Caco-2 (cell line): ENCODE measurements at places on chromosomes 6 and 20. TPM values are rescaled to one million over a fixed set of nuclear protein-coding genes. Genes with fewer than 3 reads are reported as not detected.

DXO gene
- total RNA-seq, result 22.4 and 23.7 TPM in 2 replicates

DNA sequence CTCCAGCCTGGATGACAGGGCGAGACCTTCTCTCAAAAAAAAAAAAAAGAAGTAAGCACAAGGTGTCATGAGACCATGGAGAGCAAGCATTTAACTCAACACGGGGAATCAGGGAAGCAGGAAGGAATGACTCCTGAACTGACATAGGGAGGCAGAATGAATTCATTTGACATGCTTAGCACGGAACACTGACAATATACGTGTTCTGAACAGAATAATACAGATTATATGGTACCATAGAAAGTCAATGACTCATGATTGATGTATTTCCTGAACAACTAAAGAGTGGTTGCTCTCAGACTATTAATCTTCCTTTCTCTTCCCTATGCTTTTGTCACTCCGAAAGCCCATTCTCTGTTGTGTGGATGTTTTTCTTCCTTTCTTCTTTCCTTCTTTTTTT is 20.7 kb upstream of the ASIP start:
- no peaks in the 10 kb centered on the region; the same call in 1 of the 2 replicates for H3K4me1 ChIP-seq
- no peaks in the 10 kb centered on the region; the same call in 1 of the 2 replicates for H3K27me3 ChIP-seq
- H3K36me3 ChIP-seq, result no peaks in the 10 kb centered on the region
- H3K4me3 ChIP-seq, result no peak overlapping the region
- no peak overlapping the region for H3K27ac ChIP-seq
- no peak for DNase-seq

DNA sequence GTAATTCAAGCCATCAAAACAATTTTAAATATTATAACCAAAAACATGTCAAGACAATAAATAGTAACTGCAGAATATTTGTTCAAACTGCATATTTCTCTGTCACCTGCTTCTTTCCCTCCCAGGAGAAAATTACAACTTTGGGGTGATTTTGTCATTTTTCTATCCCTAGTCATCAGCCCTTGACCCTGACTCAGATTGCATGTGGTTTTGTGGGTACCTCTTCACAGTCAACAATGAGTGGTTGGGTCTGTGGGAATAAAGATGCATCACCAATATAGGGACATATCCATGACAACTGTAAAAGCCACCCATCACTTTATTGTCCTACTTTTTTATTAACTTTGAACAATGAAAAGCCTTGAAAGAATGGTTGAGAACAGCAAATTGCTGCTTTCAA is 7.3 kb downstream of the COL10A1 start:
- no peaks in the 10 kb centered on the region for H3K4me1 ChIP-seq
- H3K27me3 ChIP-seq, result no peaks in the 10 kb centered on the region
- no peaks in the 10 kb centered on the region for H3K36me3 ChIP-seq
- no peak for DNase-seq
- no peak overlapping the region for H3K4me3 ChIP-seq
- no peak overlapping the region for H3K27ac ChIP-seq

FBXO9 gene
- total RNA-seq, result 104 and 111 TPM in 2 replicates

GRCh38 chr6:165042912-165043311 is 266.5 kb downstream of the C6orf118 start:
- H3K36me3 ChIP-seq, result no peaks in the 10 kb centered on the region
- no peak overlapping the region for H3K27ac ChIP-seq
- no peaks in the 10 kb centered on the region for H3K27me3 ChIP-seq
- no peaks in the 10 kb centered on the region for H3K4me1 ChIP-seq
- peak; percentile 43 for DNase-seq
- no peak overlapping the region for H3K4me3 ChIP-seq

- no peak overlapping the region for H3K4me3 ChIP-seq
- H3K36me3 ChIP-seq, result no peaks in the 10 kb centered on the region; the same call in 1 of the 2 replicates
- no peak for DNase-seq
- no peaks in the 10 kb centered on the region for H3K27me3 ChIP-seq
- H3K27ac ChIP-seq, result no peak overlapping the region
- H3K4me1 ChIP-seq, result peaks cover 7% of the 10 kb centered on the region
Measured at GRCh38 chr6:33192671-33193602, 670 bp upstream of the COL11A2 start.

GRCh38 chr6:36720251-36721141 is 22.9 kb downstream of the RAB44 start:
- H3K27ac ChIP-seq, result no peak overlapping the region
- H3K4me1 ChIP-seq, result no peaks in the 10 kb centered on the region
- H3K27me3 ChIP-seq, result no peaks in the 10 kb centered on the region
- DNase-seq, result no peak

GRCh38 chr6:5078121-5078669 is 6.9 kb upstream of the PPP1R3G start:
- H3K27me3 ChIP-seq, result no peaks in the 10 kb centered on the region
- no peak for DNase-seq
- no peak overlapping the region for H3K4me3 ChIP-seq
- 0 out of 2 replicates have a peak, but pooled peaks cover 2% of the 10 kb centered on the region for H3K4me1 ChIP-seq
- no peaks in the 10 kb centered on the region for H3K36me3 ChIP-seq

DNA sequence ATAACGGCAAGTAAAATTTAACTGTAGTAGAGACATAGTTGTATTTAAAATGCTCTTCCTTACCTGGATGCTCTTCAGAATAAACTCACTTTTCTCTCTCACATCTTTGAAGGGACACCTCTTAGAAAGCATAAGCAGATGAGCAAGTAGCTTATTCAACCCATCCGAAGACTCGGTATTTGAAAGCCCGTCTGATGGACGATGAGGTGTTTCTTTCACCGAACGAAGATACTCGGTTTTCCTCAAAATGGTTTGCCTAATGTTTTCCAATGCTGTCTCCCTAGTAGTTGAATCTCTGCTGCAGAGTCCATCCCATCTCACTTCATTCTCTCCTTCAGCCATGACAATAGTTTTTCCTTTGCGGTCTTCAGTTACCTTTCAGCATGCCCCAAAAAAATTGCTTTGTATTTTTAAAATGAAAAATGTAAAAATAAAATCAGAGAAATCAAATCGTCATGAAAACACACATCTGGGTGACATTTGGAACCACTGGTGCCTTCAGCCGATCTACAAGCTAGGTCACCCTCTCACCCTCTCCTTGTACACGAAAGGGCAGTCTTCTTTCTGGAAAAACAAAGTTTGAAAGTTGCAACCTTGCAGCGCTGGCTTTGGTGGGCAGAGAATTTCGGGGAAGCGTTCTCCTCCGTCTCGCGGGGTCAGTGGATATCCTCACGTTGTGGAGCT is 772 bp downstream of the SESN1 start:
- H3K27me3 ChIP-seq, result no peaks in the 10 kb centered on the region
- no peak for DNase-seq
- H3K27ac ChIP-seq, result peak overlapping the region; percentile 100
- H3K36me3 ChIP-seq, result no peaks in the 10 kb centered on the region
- H3K4me1 ChIP-seq, result peaks cover 7% of the 10 kb centered on the region; the same call in 1 of the 2 replicates

GRCh38 chr6:135266675-135267074 is 85.6 kb downstream of the MYB start:
- H3K4me1 ChIP-seq, result peaks cover 34% of the 10 kb centered on the region
- no peak overlapping the region for H3K4me3 ChIP-seq
- no peaks in the 10 kb centered on the region for H3K27me3 ChIP-seq
- DNase-seq, result no peak

DNA sequence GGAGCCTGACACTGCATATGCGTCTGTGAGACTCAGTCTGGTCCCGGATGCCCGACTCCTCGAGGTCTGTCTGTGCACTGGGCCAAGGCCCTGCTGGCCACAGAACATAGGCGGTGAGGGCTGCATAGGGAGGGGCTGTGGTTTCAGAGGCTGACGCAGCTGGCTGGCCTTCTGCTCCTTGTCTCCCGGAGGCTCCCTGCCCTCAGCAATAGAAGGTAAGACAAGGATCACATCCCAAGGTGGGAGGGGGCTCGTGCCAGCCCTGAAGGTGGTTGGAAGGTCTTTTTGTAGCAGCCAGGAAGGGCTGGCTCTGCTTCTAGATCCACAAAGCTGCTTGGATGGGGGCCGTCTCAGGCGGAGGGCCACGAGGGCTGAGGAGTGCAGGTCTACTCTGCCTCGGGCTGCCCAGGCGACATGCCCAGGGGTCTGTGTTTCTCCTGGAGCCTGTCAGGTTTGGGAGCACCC is 239.8 kb upstream of the SULF2 start:
- DNase-seq, result no peak
- H3K27ac ChIP-seq, result no peak overlapping the region
- no peak overlapping the region for H3K4me3 ChIP-seq
- no peaks in the 10 kb centered on the region for H3K36me3 ChIP-seq
- no peaks in the 10 kb centered on the region for H3K4me1 ChIP-seq
- H3K27me3 ChIP-seq, result no peaks in the 10 kb centered on the region; the same call in 1 of the 2 replicates
